Activated T-cell treated with anti-CD3 and anti-CD28 coated beads, Interleukin-2, amount 50 U/mL, for 72 hours (primary cell): ENCODE measurements at places on chromosomes 1 and 21. TPM values are rescaled to one million over a fixed set of nuclear protein-coding genes. Genes with fewer than 3 reads are reported as not detected.

Gene ATP1A4
- total RNA-seq, result not detected

Gene ADIPOR1
- total RNA-seq, result 75.3 TPM

Gene KPRP
- total RNA-seq, result not detected

Gene FMO4
- total RNA-seq, result 1.5 TPM

Gene TARS2
- total RNA-seq, result 66.4 TPM

Gene CFHR5
- not detected for total RNA-seq

Gene MAN1C1
- total RNA-seq, result 9.4 TPM

Gene TSEN15
- 82.3 TPM for total RNA-seq

Gene NLRP3
- 0.63 TPM for total RNA-seq

Gene CLDN17
- not detected for total RNA-seq

Gene EFCAB7
- 7.2 TPM for total RNA-seq

Gene IPP
- 19.1 TPM for total RNA-seq

Gene C1orf226
- total RNA-seq, result 0.19 TPM

Gene EPHX1
- 3.8 TPM for total RNA-seq

Gene PLA2G2D
- total RNA-seq, result not detected

Gene TTC22
- total RNA-seq, result 13.3 TPM

Gene LCE3E
- not detected for total RNA-seq

Gene SPRR5
- total RNA-seq, result not detected

Gene DIRAS3
- total RNA-seq, result 0.72 TPM

Gene RCSD1
- total RNA-seq, result 69.5 TPM

Gene PTGFR
- not detected for total RNA-seq

Gene KRTAP13-2
- not detected for total RNA-seq

Gene FCRL1
- total RNA-seq, result 0.25 TPM

Gene LAD1
- not detected for total RNA-seq

Gene TNFAIP8L2
- total RNA-seq, result 14.7 TPM

Gene CD247
- 160 TPM for total RNA-seq

Gene PIP5K1A
- total RNA-seq, result 80.3 TPM

Gene MPL
- total RNA-seq, result not detected

Gene TRIM45
- 0.34 TPM for total RNA-seq

Gene LAPTM5
- 281 TPM for total RNA-seq

Gene ADAM30
- not detected for total RNA-seq

Gene ELF3
- 0.22 TPM for total RNA-seq

Gene NBPF4
- 0.31 TPM for total RNA-seq
